ENCODE measurements at places on chromosomes 7 and 10. TPM values are rescaled to one million over a fixed set of nuclear protein-coding genes. Genes with fewer than 3 reads are reported as not detected.
A peak's percentile ranks its signal among the peaks of the same experiment; 100 is the strongest.

DNA sequence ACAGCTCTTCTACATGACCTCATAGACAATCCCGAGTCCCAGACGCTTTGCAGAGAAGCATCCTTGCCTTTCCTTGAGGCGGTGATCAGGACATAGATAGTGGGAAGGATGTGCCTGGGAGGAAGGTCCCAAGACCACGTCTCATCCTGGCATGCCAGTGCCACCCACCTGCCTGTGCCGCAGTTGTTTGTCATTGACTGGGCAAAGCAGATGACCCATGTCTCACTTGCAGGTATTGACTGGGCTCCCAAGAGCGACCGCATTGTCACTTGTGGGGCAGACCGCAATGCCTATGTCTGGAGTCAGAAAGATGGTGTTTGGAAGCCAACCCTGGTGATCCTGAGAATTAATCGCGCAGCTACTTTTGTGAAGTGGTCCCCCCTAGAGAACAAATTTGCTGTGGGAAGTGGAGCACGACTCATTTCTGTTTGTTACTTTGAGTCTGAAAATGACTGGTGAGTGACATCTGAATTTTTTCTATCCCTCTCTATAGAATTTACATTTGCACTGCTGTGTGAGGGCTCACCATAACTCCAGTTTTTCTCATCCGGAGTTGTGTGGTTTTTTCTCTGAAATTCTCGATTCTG is 18.5 kb downstream of the ARPC1A start:
- DNase-seq: no peak

CCZ1B gene
- total RNA-seq: 25.0 TPM

DNA sequence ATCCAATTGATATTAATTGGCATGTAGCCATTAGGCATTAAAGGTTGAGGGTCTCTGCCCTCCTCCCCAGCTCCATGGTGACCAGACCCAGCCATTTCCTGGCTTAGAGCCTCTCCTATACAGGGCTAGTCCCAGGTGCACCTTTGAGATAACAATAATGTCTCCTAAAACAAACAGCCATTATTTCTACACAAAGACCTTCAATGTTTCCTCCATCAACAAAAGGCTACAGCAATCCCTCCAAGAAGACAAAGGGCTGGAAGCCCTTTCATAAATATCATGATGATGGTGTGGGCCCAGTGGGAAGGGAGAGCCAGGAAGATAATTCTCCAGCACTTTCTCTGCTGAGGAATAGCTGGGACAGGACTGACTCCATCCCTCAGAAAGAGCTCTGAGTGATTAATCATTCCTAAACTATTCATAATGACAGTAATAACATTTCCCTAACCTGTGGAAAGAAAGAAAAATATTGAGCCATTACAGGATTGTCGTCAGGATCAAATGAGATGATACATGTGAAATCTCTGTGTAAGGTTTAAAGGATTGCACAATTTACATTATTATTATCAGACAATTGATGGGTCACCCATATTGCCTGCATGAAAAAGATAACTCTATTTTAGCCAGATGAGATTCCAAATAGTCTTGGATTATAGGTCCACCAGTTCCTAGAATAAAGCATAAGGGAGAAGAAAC is 10.2 kb downstream of the PKD2L1 start:
- DNase-seq: no peak

- no peak for DNase-seq
Measured at GRCh38 chr10:45447416-45447815, 73.4 kb downstream of the ALOX5 start.

DNA sequence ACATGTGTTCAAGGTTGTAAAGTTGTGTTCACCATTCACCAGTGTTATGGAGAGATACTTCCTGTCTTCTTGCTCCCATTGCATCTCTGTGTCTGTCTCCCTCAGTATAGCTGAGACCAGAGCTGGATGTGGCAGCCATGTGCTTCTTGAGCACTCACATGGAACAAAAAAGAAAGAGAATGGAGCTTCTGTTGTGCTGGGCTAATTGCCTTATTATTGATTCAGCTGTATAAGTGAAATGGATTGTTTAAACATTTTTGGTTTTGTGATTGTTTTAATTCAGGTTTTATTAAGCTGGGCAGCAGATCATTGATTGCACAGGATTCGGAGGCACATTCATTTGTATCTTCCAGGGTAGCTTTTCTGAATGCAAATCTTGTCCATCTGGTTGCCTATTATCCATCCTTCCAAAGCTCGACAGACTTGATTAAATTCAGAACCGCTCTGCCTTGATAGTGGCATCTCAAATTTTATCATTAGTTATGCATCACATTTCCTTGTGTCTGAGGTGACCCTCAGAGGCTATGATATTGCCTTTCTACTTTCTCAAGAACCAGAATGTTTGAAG is 119.9 kb downstream of the CCNY start:
- DNase-seq: no peak

DNA sequence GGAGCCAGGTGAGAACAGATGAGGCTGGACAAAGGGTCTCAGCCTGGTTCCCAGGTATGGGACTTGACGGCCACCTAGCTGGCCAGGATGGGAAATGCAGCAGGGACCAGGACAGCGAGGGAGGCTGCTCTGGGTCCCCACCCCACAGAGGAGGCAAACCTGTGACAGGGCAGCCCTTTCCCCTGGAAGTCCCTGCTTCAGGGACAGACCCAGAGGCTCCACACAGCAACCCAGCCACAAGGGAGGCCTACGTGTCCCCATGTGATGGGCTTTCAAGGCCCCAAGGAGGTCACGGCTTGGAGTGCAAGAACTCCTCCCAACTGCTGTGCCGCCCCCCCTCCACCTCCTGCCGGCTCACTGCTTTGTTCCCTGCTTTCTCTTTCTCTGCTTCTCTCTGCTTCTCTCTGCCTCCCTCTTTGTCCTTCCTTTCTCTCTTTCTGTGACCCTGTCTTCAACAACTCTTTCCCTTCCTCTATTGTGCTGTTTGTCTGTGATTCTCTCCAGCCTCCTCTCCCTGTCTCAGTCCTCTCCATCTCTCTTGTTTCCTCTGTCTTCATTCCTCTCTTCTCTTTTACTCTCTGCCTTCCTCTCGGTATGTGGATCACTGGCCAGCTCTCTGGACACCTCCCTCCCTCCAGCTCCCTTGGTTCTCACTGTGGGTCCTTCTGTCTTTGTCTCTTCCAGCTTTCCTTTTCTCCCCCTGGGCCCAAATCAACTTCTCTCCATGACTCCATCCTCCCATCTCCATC is 9.6 kb upstream of the EIF5AL1 start:
- DNase-seq: peak; percentile 50

Data from hepatocyte (in vitro differentiated cells).